Left cardiac atrium (tissue), 4 donors: ENCODE measurements at places on chromosomes 2 and 18. TPM values are rescaled to one million over a fixed set of nuclear protein-coding genes. Genes with fewer than 3 reads are reported as not detected.

SCN2A gene
- total RNA-seq: 0.56 TPM

DPP4 gene
- total RNA-seq: 2.0 TPM

B3GNT7 gene
- total RNA-seq: 4.5 TPM

AGFG1 gene
- total RNA-seq: 61.4 TPM

CD8B2 gene
- total RNA-seq: not detected

POTEI gene
- not detected for total RNA-seq

LONRF2 gene
- 12.8 TPM for total RNA-seq

RAB6D gene
- 0.13 TPM for total RNA-seq

FMNL2 gene
- 16.6 TPM for total RNA-seq

ABHD1 gene
- 3.2 TPM for total RNA-seq

CD302 gene
- 31.4 TPM for total RNA-seq

ANKRD44 gene
- 10.2 TPM for total RNA-seq
